Activated effector memory CD4-positive, alpha-beta T cell treated with anti-CD3 and anti-CD28 coated beads, Interleukin-2, amount 50 U/mL, for 16 hours (primary cell): ENCODE measurements at places on chromosomes 4 and X.

- DNase-seq = no peak
Measured at GRCh38 chrX:39726771-39727170, 371.0 kb downstream of the BCOR start.

DNA sequence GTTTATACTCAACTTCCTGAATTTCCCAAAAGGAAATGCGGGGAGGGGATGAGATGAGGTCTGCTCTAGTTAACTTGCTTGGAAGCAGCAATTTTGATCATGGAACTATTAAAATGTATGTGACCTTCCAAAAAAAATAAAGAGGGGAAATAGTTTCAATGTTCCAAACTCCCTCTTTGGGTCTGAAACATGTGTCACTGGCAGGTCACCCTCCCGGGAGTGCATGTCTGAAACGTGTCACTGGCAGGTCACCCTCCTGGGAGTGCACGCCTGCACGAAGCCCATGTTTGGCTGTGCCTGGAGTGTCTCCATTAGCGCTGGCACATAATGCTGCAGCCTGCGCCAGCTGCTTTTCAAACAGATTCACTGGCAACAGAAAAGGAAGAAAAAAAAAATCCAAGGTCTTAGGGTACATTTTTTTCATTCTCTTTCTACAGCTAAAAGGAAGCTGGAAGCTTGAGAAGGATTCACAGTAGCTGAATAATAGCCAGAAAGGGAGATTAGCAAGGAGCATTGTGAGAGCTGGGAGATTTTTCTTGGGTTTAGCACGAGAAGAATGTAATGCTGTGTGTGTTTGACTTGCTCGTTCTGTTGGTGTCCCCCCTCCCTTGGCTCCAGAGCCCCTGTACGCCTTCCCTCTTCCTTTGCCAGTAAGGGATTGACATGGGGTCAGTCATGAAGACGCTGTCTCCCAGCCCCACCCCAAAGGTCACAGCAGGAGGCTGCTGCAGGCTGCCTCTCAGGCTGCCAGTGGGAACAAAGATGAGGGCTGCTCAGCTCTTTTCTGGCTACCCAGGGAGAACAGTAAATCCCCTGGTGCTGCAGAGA is 39.2 kb upstream of the TLR3 start:
- DNase-seq = no peak

DNA sequence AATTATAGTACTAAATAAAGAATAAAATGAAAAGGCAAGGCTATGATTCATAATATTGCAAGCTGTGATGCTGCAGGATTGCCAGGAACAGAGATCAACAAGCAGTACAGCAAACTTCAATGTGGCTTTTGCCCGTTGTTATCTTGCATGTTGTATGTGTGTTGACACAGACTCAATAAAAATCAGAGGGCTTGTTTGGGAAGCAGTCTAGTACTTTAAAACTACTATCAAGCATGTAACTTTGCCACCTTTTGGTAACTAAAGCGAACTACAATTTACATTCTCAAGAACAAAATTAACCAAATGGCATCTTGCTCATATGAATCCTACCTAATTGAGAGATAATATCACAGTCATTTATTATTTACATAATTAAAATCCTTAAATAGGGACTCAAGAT is 79.8 kb upstream of the GPM6A start:
- no peak for DNase-seq

GRCh38 chrX:9947131-9947794 is 19.9 kb upstream of the CLDN34 start:
- no peak for DNase-seq

DNA sequence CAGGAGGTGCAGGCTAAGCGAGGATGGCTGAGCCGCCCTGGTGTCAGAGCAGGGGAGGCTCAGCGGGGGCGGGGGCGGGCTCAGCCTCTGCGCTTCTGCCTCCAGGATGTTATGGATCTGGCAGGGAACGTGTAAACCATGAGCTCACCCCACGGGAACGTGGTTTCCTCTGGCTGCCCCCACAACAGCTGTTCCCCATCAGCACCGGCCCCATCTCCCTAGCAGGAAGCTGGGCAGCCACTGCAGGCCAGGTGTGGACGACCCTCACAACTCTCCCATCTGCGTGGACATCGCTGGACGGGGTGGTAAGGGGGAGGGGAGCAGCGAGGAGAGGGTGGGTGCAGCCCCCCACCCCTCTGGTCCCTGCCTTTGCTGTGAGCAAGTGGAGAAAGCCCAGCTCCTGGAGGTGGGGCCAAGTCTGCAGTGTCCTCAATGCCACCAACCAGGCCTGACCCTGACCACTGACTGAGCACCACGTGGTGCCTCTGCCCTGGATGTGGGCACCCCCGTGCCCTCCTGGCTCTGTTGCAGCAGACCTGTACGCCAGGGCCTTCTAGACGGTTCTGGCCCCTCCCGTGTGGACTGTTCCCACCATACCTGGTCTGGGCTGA is 28.1 kb upstream of the SPON2 start:
- DNase-seq = peak; percentile 63

- peak; percentile 78 for DNase-seq
Measured at GRCh38 chrX:12970691-12971202, 4.2 kb upstream of the TMSB4X start.
